ENCODE measurements at places on chromosomes 13 and 19.

DNA sequence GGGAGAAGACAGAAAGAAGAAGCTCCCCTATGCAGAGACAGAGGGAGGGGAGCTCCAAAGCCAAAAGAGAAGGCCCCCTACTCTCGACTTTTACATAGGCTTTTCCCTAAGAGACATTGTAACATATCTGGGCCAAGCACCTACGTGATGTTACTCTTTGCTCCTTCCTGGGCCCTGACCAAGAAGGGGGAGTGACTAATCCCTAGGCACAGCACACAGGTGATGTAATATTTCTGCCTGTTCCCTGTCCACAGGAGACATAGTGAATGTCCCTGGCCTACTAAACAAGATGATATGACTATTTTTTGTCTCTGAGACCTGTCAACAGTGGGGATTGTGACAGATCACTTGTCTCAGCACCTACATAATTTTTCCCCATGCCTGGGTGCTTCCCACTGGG is 15.9 kb upstream of the ZNF254 start:
- DNase-seq, result no peak

DNA sequence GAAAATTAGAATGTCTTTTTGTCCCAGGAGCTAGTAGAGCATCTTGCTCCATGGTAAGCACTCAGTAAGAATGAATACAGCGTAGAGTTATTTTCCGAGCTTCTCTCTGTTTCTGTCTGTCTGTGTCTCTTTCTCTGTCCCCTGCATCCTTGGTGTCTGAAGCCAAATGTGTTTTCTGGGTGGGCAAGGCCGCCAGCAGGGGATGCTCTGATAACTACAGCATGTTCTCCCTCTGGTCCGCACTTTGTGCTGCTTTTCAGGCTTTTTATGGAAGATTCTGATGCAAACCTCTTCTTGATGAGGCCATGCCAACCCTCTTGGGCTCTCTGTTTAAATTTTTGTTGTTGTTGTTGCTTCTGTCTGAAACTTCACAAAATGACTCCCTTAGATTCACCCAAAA is 142.8 kb upstream of the UBL3 start:
- no peak for DNase-seq

DNA sequence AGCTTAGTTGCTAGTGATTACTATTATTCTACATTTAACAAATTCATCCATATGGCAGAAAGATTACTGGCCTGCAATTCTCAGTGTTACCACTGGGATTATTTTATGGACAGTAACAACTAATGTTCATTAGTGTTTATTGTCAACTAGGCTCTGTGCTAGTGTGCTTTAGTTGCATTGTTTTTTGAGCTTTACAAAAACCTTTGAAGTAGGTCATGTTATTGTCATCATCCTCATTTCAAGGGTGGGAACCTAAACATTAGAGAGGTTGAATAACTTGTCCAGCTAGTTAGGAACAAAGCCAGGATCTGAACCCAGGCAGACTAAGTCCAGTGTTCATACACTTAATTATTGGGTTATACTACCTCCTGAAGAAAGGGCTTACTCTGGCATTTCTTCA is 27.8 kb upstream of the TDRD3 start:
- no peak for DNase-seq

- no peak for DNase-seq
Measured at GRCh38 chr19:37966211-37966661, 59.2 kb downstream of the SIPA1L3 start.

DNA sequence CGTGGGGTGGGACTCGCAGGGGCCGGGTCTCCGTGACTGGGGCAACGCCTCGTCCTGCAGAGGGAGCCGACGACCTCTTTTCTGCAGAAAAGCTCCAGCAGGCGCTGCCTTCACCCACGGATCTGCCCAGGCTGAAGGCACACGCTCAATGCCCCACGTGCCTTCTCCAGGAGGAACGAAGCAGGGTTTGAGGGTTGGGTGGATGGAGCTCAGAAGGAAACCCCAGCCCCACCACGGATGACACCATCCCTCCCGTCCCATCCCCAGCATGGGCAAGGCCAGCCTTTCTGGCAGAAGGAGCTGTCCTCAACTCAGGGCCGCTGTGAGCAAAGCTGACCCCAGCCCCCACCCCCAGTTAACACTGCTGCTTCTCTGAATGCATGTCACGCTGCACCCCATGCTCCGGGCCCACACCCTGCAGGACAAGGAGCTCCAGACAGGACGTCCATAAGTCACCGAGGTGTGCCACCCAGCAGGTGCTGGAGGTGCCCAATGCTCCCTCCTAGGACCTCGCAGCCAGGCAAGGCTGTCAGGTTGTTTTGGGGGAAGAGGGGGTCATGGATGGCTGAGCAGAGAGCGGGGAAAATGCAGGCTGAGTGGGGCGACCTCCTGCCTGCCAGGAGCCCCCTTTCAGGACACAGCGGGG is 7.4 kb downstream of the C19orf25 start:
- DNase-seq, result no peak

- DNase-seq, result peak; percentile 71
Measured at GRCh38 chr19:1025960-1026782, at the start of gene CNN2. Gene CNN2, plus strand, starts transcription at chr19:1026608. Its CDS starts 54 bp downstream, at chr19:1026662.

- no peak for DNase-seq
Measured at GRCh38 chr13:112067116-112067741, at the start of gene SOX1. Gene SOX1, plus strand, starts transcription at chr13:112067149. Its CDS starts 510 bp downstream, at chr13:112067659.

Measured in tibial nerve (tissue), 4 donors.